Stimulated activated naive B cell treated with anti-CD40 and anti-IgM and Interleukin-4, amounts not matched to agents 10 μg/mL and 1 μg/mL and 100 μg/mL, for 72 hours (primary cell): ENCODE measurements at places on chromosomes 3 and 15.

DNA sequence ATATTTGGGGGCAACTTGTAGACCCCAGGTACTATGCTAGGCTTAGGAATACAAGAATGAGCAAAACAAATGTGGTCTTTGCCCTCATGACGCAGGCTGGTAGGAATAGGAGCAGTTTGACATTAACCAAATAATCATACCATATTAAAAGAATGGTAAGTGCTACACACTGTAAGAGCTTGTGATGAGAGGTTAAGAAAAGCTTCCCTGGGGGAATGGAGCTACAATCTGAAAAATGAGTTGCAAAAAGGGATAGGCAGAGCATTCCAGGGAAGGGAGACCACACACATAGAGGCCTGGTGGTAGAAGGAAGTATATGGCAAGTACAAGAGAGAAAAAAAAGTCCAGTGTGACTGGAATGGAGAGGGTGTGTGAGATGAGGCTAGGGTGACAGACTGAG, 37.3 kb downstream of the TMOD3 start:
- no peak overlapping the region for H3K4me3 ChIP-seq
- H3K27me3 ChIP-seq, result no peaks in the 10 kb centered on the region
- no peaks in the 10 kb centered on the region for H3K4me1 ChIP-seq
- H3K36me3 ChIP-seq, result peaks cover 62% of the 10 kb centered on the region

DNA sequence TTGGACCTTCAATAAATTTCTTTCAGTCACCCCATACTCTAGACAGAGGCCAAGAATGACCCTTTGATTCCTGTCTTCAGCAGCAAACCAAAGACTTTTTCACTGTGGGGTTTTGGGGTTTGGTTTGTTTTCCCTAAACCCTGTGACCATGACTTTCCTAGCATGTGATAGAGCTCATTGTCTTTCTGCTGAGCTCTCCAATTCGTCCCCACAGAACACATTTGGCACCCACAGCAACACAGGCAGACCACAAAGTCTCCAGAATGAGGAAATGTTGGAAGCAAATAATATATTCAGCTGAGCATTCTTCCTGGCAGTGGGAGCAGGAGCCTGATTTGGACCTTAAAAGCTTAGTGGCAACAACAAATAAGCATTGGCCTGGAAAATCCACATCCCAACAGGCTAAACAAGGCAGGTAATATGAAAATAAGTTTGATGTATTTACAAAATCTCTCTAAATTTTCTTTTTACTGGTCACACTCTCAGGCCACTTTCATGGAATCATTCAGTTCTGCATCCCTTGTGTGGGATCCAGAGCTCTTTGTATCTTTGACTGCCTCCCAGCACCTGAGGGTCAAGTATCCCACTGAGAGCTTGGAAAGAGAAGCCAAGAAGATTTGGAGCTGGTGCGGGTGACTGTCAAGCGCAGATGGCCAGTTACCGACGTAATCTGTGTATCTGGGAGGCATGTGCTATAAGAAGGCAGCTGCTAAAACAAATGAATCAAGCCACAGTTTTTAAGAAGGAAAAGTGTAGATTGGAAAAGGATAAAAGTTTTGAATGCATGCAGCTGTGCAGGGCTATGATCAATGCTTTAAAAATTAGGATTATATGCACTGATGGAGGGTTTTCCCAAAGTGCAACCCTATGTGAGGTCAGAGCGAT, 36.5 kb upstream of the CPB1 start:
- no peak overlapping the region for H3K4me3 ChIP-seq
- no peak overlapping the region for H3K27ac ChIP-seq
- no peak for DNase-seq
- no peaks in the 10 kb centered on the region for H3K4me1 ChIP-seq
- H3K36me3 ChIP-seq, result no peaks in the 10 kb centered on the region

- H3K36me3 ChIP-seq, result no peaks in the 10 kb centered on the region
- no peak overlapping the region for H3K4me3 ChIP-seq
- no peak for DNase-seq
- no peaks in the 10 kb centered on the region for H3K4me1 ChIP-seq
- no peak overlapping the region for H3K27ac ChIP-seq
Measured at GRCh38 chr3:13158871-13159270, 85.6 kb upstream of the IQSEC1 start.

DNA sequence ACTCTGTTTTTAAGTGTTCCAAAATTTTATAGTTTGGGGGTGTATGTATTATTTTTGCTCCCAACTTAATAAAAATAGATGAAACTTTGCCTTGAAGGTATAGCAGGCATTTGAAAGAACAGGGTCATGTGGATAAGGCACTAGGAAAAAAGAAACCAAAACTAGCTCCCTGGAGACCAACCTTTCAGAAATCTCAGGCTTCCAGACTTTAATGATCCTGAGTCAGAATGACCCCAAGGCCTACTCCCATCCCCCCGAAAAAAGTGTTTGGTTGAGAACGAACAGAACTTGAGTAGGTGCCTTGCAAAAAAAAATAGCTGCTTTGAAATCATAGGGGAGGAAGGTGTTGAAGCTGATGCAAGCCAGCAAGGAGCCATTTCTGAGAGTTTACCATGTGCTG, 309.5 kb downstream of the THSD4 start:
- no peak overlapping the region for H3K27ac ChIP-seq
- no peaks in the 10 kb centered on the region for H3K36me3 ChIP-seq
- no peak for DNase-seq
- H3K27me3 ChIP-seq, result peaks cover 9% of the 10 kb centered on the region
- no peaks in the 10 kb centered on the region for H3K4me1 ChIP-seq

GRCh38 chr3:108096532-108097321, 5.9 kb upstream of the CD47 start:
- H3K4me3 ChIP-seq, result no peak overlapping the region
- DNase-seq, result no peak
- H3K27ac ChIP-seq, result no peak overlapping the region
- H3K4me1 ChIP-seq, result peaks cover 76% of the 10 kb centered on the region
- H3K27me3 ChIP-seq, result no peaks in the 10 kb centered on the region

DNA sequence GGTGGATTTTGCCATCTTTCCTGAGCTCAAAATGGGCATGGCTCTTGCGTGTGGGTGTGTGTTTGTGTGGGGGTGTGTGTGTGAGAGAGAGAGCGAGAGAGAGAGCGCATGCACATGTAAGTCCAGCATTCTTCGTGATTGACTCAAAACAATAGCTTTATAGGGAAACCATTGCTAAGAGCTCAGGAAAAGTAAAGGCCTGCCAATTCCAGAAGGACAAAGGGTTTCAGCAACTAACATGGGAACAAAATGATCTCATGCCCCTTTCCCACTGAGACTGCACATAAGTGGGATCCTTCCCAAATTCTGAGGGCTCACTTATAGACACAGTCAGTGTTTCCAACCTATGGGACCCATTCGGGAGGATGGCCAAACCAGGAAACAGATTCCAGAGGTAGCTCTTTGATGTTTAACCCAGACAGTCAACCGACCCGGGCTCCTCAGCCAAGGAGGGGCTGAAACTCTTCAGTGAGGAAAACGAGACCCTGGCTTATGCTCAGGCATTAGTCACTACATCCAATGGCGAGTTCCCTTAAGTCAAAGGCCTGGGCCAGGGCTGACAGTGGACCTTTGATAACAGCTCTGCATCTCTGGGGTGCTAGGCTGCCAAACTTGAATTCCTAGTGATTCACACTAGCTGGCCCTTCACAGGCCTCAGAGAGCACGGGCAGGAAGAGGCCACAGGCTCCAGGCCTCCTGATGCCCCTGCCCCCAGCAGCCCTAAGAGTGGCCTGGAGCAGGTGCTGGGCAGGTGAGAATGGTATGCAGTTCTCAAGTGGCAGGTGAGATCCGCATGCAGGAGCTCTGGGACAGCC, 305.0 kb upstream of the C2CD4B start:
- no peak for DNase-seq
- peaks cover 5% of the 10 kb centered on the region for H3K4me1 ChIP-seq
- no peaks in the 10 kb centered on the region for H3K36me3 ChIP-seq
- H3K4me3 ChIP-seq, result no peak overlapping the region
- no peak overlapping the region for H3K27ac ChIP-seq

DNA sequence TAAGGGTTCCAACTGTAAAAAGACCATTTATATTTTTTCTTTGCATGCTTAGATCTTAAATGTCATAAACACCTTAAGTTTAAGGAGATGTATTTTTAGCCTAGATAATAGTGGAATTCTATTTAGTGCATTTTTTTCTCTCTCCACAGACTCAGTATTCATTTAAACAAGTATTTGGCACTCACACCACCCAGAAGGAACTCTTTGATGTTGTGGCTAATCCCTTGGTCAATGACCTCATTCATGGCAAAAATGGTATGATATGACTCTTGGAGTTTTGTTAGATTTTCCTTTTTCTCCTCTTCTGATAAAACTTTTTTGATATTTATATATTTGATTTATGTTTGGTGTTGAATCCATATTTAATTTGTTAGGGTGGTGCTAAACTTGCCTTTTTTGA, 7.3 kb downstream of the KIF23 start:
- DNase-seq, result no peak
- no peaks in the 10 kb centered on the region for H3K4me1 ChIP-seq
- H3K27me3 ChIP-seq, result peaks cover 11% of the 10 kb centered on the region
- H3K4me3 ChIP-seq, result no peak overlapping the region
- no peak overlapping the region for H3K27ac ChIP-seq
- peaks cover 10% of the 10 kb centered on the region for H3K36me3 ChIP-seq

DNA sequence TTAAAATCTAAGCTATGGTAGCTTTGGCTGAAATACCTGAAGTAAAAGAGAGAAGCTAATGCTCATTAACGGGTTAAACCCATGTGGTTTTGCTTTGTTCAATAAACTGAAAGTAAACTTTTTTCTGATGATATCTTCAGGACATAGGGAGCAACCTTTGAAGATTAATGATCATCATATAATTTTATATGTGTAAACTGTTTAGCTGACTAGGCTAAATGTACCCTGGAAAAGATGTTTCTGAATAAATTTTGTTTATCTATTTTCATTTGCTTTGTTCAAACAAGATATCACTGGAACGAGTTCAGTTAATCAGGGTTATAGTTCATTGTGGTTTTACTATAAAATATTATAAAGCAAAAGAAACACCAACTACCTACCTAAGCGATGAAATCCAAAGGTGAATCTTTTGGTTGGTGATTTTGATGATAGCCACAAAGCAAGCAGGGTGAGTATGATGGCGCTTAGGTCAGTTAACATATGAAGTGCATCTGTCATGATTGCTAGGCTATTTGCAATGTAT, 11.7 kb downstream of the SLC30A4 start:
- no peak for DNase-seq
- peaks cover 2% of the 10 kb centered on the region for H3K4me1 ChIP-seq
- no peak overlapping the region for H3K27ac ChIP-seq
- no peak overlapping the region for H3K4me3 ChIP-seq

GRCh38 chr15:92870010-92870591, 30.0 kb upstream of the CHD2 start:
- no peaks in the 10 kb centered on the region for H3K4me1 ChIP-seq
- H3K4me3 ChIP-seq, result no peak overlapping the region
- H3K36me3 ChIP-seq, result no peaks in the 10 kb centered on the region
- DNase-seq, result no peak
